ENCODE measurements at places on chromosomes 4 and X. TPM values are rescaled to one million over a fixed set of nuclear protein-coding genes. Genes with fewer than 3 reads are reported as not detected.

The ACE2 gene
- total RNA-seq: 169 TPM

DNA sequence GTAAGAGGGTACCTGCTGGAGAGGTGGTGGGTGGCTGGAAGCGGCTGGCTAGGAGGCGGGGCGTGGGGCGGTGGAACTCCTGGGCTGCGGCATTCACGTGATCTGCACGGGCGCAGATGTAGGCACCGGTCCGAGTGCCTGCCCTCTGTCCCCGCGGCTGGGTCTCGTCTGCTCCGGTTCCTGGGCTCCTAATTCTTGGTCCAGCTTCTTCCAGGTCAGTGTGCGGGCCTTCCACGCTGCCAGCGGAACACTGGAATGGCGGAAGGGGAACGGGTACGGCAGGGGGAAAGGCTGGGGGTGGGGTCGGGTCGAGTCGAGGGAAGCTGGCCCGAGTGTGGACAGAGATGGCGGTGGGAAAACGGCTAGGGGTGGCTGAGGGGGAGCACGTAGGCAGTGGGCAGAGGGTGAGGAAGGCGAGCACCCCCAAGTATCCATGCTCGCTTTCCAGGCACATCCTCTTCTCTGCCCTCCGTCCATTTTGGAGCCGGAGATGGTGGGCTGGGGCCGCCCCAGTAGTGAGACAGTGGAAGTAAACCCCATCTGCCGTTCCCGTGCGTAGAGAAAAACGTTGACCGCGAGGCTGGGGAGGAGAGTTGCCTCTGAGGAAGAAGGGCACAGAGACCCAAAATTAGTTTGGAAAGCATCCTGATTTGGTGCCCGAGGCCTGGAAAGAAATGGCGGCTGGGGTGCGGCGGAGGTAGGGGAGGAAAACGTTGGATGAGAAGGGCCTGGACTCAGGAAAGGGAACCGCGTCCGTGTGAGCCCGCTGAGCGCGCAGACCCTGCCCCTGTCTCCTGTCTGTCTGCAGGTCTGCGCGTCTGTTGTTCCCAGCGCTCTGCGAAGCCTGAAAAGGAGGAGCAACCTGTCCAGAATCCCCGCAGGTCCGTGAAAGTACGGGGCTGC, at the start of gene TCEAL4:
TCEAL4 (plus strand) TSS at position 105 of the 903 bp plus-strand sequence. CDS start 1,161 bp downstream, outside the sequence.
- DNase-seq: peak; percentile 57

The EVC gene
- total RNA-seq: 80.5 TPM

The SMPX gene
- total RNA-seq: 1.5 TPM

The RTL3 gene
- total RNA-seq: not detected

The P2RY8 gene
- total RNA-seq: 2.3 TPM

The ADGRG4 gene
- total RNA-seq: not detected

The SLC7A11 gene
- 0.75 TPM for total RNA-seq

- DNase-seq: no peak
Observed at GRCh38 chr4:9943761-9944160, 77.5 kb downstream of the SLC2A9 start.

The PAGE1 gene
- total RNA-seq: not detected

The FAM9B gene
- not detected for total RNA-seq

DNA sequence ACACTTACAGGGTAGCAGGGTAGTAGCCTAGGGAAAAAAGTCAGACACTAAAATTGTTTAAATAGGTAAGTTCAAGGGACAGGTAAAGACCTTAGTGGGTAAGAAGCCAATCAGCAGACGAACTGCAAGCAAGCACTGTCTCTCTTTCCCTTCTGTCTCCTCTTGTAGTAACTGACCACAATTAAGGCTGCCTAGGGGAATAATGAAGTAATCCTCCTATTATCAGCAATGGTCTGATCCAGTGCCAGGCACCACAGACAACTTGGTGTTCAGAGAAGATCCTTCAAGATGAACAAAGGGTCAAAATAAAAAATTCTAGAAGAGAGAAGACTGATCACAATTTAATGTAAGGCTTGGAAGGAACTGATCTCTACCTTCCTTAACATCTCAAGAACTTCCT, 62.9 kb downstream of the ELOVL6 start:
- no peak for DNase-seq

DNA sequence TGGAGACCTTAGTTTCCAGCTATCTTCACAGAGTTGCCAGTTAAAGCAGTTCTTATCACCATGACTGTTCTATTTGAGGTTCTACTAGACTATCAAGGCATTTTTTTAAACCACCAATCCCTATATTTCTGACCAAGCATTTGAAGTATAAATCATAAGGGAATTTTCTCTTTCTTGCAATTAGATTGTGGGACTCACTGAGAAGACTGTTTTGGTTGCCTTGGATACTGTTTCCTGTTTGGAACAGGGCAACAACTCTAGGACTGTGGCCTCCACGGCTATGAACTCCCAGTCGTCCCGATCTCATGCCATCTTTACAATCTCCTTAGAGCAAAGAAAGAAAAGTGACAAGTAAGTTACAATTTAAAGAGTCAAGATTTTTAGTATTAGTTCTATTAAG, 11.8 kb downstream of the KIF4A start:
- DNase-seq: no peak

DNA sequence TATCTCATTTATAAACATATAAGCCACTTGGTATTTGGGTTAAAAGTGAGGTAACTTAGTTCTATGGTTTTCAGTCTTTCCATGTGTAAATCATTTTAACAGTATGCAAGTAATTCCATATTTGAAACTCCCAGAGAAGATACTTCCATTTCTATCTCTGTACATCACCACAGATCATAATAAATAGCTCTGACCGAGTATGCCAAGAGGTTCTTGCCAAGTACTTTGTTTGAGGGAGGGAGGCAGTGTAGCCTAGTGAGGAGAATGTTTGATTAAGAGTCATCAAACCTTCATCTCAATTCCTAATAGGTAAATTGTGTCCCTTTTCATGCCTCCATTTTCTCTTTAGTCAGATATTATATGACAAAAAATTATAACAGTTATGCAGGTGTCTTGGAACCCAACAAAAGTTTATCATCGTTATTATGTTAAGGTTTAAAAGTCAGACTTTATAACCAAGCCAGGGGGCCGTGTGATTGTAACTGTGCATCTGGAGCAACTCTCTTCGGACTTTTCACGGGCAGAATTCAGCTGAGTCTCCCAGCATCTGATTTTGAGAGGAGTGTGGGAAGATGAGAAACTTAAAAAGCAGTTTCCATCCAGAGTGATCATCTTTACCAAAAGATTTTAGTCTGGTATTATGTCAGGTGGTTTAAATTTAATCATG, 123.8 kb downstream of the ANK2 start:
- DNase-seq: no peak

DNA sequence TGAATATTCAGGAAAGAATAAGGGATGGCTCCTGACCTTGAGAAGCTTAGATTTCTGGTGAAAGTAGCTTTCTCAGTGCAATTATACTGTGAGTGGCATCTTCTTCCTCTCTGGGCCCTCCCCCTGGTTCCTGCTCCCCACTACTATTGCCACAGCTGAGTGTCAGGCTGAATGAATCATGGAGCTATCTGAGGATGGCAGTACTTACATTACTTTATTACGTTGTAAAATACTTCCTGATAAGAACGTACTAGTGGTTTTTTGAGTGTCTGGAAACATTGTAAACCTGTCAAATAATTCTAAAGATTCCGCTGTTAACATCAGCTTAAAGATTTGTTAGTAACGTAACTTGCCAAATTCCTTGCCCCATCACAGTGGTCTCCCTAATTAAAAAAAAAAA, 36.2 kb downstream of the ARHGAP10 start:
- no peak for DNase-seq

The SPANXA2 gene
- not detected for total RNA-seq

DNA sequence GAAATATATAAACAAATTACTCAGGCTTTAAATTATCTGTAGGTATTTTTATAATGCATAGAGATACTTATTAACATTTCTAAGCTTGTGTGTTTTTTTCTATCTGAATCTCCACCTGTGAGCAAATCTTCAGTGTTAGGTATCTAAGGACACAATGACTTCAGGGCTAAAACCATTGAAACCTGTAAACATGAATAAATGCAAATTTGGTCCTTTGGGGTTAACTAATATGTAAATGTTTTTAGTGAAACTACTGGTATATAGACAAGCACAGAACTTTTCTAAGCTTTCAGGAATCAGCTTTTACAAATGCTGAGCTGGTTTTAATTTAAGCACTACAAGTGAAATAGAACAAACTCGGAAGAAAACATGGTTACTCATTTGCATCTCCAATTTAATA, 147.9 kb downstream of the FBXO8 start:
- no peak for DNase-seq

The KLHL4 gene
- 1.9 TPM for total RNA-seq

The ANKRD17 gene
- 60.8 TPM for total RNA-seq

DNA sequence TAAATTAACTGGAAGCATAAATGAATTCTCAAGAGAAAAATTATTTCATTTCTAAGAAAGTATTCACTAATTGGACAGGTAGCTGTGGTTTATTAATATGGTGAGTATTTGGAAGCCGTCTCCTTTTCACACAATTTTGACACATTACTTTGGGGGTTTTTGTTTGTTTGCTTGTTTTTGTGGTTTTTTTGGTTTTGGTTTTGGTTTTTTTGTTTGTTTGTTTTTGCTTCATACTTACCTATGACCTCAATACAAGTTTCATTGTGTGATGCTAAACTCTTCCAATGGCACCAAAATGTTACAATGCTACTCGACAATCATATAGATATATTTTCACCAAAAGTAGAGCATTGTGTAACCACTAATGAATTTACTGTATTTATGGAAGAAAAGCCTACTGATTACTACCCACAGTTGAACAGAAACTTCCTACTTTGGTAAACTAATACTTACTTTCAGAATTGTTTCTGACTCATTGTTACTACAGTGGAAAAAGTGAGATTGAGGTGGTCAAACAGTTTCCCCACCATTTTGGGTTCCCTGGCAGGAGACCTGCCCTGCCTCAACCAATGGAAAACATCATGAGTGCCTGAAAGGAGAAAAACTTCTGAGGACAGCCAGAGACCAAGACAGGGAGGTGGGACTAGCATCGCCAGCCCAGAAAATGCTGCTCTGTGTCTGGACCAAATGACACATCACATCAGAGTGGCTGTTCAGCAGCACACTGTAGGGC, 443.1 kb downstream of the HNRNPD start:
- no peak for DNase-seq

- DNase-seq: no peak
Observed at GRCh38 chr4:122623637-122624166, 2.8 kb upstream of the IL21 start.

The FAM47E gene
- 13.8 TPM for total RNA-seq

GRCh38 chr4:152310257-152310656, 225.6 kb downstream of the FBXW7 start:
- no peak for DNase-seq

DNA sequence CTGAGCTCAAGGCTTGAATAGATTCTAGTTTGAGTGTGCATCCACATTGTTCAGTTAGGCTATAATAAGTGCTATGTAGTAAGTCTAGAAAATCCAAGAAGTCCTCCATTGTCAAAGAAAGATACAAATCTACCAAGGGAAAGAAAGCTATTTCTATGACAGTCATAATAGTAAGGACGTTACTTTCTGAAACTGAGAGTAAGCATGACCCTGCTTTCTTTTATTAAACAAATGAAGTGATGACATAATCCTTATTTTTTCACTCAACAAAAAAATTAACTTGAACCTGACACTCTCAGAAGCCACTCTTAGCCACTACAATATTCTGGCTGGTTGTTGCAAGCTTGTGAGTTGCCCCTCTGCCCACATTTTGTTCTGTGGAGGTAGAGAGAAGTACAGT, 33.8 kb upstream of the AMELX start:
- no peak for DNase-seq

DNA sequence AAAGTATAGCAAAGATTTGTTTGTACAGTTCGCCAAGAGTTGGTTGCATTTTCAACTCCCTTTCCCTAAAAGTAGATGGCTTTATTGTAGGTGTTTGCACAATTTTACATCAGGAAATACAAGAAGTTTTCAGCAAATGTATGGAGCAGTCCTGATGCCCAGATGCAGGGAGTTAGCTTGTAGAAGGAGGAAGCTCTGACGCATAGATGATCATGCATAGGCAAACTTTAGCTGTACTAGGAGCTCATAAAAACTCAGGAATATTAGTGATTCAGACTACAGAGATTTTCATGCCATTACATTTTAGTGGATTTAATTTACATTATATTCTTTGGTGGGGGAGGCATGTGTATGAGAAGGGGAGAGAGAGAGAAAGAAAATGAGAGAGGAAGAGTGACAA, 62.9 kb downstream of the TMPRSS11D start:
- DNase-seq: no peak

GRCh38 chr4:101418055-101418454, 70.7 kb upstream of the PPP3CA start:
- no peak for DNase-seq

The SLC26A1 gene
- 4.3 TPM for total RNA-seq

GRCh38 chr4:152537881-152538280, 2.0 kb upstream of the FBXW7 start:
- no peak for DNase-seq

The EFNB1 gene
- 134 TPM for total RNA-seq

DNA sequence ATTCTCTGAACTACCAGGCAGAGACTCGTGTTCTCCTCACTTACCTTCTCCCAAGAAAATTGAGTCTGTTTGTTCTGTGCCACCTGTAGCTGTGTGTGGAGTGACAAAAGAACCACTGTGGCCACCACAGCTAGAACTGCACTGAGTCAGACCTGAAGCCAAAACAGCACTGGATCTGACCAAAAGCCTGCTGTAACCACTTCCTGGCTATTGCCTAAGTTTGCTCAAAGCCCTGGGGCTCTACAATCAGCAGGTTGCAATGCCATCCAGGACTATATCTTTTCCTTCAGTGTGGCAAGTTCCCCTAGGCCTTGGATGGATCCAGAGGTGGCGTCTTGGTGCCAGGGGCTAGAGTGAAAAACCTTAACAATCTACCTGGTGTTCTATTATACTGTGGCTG, 449.1 kb downstream of the FAM133A start:
- no peak for DNase-seq

GRCh38 chrX:52363247-52363883, 5.5 kb upstream of the XAGE2 start:
- DNase-seq: no peak

- DNase-seq: no peak
Observed at GRCh38 chr4:155966171-155966570, 12.5 kb upstream of the CTSO start.

GRCh38 chrX:5549512-5549911, 679.2 kb downstream of the NLGN4X start:
- DNase-seq: no peak

DNA sequence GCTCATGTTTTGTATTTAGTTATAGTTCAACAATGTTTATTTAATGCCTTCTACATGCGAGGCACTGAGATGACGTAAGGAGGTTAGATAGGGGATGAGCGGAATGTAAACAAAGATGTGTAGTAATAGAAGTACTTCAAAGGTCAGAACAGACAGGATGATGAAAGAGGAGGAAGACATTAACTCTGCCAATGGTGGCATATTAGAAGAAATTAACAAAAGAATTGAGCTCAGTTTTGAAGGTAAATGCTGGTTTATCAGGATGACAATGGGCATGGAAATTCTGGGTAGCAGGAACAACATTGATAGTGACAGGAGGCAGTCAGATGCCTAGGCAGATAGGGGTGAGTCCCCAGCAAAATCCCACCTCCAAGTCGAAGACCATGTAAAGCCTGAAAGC, 62.3 kb upstream of the PGRMC2 start:
- no peak for DNase-seq

GRCh38 chrX:37817579-37817978, 29.8 kb downstream of the DYNLT3 start:
- no peak for DNase-seq
